ENCODE measurements at places on chromosomes 11 and 22.

DNA sequence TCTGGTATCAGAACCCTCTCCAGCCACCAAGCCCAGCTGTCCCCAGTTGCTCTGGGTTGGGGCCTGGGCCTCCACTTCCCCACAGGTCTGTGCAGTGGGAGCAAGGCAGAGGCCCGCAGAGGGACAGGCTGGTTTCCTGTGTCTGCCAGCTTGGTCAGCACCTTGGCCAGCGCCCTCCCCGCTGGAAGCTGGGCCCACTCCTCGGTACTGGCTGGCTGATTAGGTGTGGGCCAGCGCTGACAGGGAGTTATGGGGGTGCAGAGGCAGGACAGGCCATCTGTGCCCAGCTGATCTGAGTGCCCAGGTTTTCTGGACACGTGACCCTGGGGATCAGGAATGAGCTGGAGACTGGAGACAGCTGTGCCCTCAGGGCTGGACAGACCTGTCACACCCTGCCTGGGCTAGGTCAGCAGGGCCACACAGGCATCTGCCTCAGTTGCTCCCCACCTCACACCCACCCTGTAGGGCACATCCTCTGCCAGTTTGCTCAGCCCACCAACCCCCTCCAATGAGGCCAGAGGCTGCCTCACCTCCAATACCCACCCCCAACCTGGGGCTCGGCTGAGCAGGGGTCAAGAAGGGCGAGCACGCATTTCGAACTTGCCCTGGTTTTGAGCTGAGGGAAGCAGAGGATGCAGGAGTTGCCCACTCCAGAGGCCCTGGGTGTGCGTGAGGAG is 175.3 kb downstream of the IGLL1 start:
- peak; percentile 89 for DNase-seq

DNA sequence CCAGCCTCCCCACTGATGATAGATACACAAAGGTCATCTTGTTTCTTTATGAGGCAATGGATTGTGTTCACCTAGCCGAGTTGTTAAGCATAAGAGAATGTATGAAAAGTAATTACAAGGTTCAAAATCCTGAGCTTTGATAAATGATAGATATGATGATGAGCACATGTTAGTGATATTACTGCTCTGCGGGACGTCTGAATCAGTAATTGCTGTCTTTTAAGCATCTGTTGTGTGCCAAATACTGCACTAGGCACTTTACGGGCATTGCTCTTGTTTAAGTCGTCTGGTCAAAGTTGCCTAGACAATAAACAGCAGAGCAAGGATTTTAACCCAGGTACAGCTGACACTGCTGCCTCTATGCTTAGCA is 559 bp upstream of the RNF141 start:
- no peak for DNase-seq

GRCh38 chr22:27574002-27574366 is 227.6 kb downstream of the MN1 start:
- no peak for DNase-seq

- DNase-seq: no peak
These were observed 223.9 kb downstream of the CNTN5 start for GRCh38 chr11:99244613-99245012.

GRCh38 chr22:29956680-29957079 is 73.7 kb downstream of the MTMR3 start:
- DNase-seq: no peak

DNA sequence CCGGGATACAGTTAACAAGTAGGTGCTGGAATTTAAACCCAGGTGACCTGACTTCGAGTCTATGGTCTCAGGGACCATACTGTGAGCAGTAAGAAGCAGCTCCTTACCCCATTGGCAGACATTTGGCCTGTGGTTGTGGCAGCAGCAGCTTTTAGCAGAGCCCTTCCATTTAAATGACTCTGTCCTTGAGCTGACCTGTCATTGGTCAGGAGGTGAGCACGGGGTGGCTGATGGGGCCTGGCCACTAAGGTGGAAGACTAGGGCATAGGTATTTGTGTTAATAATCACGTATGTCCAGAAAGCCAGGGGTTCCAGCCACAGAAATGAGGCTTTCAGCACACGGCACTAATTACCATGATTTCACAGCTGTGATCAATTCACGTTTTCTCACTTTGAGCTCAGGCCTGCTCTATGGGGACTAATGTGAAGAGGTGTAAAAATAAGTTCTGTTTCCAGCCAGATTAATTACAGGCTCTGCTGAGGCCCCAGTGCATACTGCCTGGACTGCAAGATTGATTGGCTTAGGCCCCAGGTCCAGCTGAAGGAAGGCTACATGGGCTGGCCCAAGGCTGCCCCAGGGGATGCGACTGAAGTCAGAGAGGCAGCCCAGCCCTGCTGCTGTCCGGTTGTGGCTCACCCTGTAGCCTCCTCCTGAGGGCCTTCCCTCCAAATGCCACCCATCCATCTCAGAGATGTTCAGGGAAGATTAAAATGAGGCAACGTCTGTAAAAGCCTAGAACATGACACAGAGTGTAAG is 76.0 kb downstream of the FDX1 start:
- no peak for DNase-seq

Measured in H1 (cell line).